HFFc6 (cell line): ENCODE measurements at places on chromosomes 6 and 20. TPM values are rescaled to one million over a fixed set of nuclear protein-coding genes. Genes with fewer than 3 reads are reported as not detected.

The DDO gene
- total RNA-seq = 0.77 to 0.91 TPM (median 0.84 TPM) in 3 replicates

The LPIN3 gene
- total RNA-seq = 12.1 to 13.0 TPM (median 12.5 TPM) in 3 replicates

The ANKRD66 gene
- total RNA-seq = not detected in 3 replicates

The TINAG gene
- total RNA-seq = not detected in 2 replicates

GRCh38 chr6:2687456-2687855, 63.3 kb downstream of the MYLK4 start:
- no peak for DNase-seq

GRCh38 chr6:34065466-34066217, 80.2 kb downstream of the GRM4 start:
- DNase-seq = no peak

DNA sequence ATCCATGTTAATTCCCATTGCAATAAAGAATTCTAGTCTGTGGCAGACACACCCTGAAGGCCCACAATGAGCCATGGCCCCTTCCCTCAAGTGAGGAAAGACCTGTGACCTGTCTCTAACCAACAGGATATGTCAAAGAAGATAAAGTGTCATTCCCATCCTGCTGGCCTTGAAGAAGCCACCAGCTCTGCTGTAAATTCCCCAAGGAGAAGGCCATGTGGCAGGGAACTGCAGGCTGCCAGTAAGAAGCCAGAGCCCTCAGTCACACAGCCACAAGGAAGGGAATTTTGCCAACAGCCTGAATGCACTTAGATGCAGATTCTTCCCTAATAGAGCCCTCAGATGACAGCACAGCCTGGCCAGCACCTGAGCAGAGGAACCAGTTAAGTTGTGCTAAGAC, 24.8 kb downstream of the VIP start:
- DNase-seq = no peak
